ENCODE measurements at places on chromosomes 3 and 15.
A peak's percentile ranks its signal among the peaks of the same experiment; 100 is the strongest.

DNA sequence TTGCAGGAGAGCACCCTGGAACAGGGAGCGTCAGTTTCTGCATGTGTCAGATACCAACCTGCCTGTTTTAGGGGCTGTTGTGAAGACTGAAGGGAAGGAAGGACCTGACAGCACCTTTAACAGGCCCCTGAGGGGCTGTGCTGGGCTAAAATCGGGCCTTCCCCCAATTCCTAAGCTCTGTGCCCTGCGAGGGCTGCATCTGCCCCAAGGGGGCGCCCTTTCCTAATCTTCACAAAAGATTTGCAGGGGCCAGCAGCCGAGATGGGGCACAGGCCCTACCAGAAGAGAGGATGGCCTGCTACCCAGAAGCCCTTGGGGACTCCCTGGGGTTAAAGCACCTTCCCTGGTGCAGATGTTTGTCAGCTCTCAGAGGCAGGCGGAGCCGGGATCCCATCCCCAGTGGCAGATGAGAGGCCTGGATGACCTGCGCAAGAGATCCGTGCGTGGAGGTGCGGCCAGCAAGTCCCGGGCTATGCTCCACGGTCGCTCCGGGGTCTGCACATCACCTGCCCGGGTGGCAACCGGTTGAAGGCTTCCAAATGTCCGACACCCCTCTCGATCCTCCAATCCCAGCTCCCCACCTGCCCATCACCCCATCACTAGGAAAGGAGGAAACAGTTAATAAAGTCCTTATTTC is 53.6 kb downstream of the RHCG start:
- peak; percentile 27 for DNase-seq

- no peak for DNase-seq
These were observed 198.3 kb downstream of the ERC2 start for GRCh38 chr3:56269755-56270535.

GRCh38 chr15:40918799-40919392 is 10.2 kb upstream of the DLL4 start:
- no peak for DNase-seq

GRCh38 chr3:136404056-136404455 is 153.9 kb downstream of the PCCB start:
- DNase-seq: no peak

DNA sequence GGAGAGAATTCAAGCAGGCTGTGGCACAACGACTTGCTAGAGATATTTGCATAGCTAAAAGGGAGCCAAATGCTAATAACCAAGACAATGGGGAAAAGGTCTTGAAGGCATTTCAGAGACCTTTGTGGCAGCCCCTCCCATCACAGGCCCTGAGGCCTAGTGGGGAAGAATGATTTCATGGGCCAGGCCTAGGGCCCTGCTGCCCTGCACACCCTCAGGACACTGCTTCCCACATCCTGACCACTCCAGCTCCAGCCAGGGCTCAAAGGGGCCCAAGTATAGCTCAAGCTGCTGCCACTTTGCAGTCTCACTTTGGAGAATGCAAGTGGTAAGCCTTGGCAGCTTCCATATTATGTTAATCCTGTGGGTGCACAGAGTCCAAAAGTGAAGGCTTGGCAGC is 21.5 kb upstream of the PTPN23 start:
- DNase-seq: no peak

- no peak for DNase-seq
These were observed 866 bp upstream of the CD276 start for GRCh38 chr15:73683257-73683776.

DNA sequence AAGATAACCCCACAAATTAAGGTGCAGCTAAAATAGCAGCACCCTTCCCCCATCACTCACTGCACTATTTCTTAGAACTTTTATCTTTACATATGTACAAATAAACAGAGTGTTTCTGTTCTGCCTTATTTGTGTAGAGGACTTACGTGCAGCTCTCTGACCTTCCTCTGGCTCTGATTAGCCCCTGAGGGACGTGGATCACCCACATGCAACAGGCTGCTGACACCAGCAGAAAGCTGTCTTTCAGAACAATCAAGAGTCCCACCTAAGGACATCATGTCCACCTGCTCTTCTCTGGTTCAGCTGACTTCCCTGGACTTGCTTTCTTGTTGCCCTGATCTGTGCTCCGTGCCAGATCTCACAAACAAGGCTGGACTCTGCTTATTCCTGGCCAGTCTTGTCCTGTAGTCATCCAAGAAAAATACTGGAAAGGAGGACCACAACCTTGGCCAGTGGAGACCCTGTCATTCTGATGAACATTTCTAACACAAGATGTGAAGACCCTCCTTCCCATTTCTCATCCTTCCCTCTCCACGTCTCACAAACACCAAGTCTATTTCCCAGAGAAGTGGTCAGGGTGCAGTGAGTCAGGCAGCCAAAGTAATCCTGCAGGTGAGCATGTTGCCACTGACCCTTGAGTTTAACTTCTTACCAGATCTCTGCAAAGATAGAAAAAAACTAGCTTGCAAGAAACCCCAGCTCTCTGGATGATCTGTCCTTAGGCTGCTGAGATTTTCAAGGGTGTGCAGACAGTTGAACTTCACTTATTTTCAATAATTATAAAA is 243.6 kb upstream of the ICE2 start:
- DNase-seq: no peak

DNA sequence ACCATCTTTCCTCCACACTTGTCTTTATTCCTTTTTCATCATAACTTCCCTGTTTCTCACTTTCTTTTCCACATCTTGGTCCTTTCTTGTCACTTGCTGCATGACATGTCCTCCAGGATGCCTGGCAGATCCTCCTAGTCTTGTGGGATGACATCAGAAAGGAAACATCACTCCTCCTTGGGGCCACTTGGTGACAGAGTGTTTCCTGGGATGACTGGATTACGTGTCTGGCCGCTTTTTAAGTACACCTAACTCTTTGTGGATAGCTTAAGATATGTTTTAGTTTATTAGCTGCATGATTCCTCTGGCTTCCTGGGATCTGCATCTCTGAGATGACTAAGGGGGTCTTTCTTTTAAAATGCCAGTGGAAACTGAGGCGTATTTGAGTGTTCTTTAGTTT is 363.5 kb upstream of the FRG2C start:
- no peak for DNase-seq

GRCh38 chr3:187763850-187764648 is 18.8 kb upstream of the BCL6 start:
- no peak for DNase-seq

- DNase-seq: no peak
These were observed 192.9 kb downstream of the PLCL2 start for GRCh38 chr3:17077606-17078005.

DNA sequence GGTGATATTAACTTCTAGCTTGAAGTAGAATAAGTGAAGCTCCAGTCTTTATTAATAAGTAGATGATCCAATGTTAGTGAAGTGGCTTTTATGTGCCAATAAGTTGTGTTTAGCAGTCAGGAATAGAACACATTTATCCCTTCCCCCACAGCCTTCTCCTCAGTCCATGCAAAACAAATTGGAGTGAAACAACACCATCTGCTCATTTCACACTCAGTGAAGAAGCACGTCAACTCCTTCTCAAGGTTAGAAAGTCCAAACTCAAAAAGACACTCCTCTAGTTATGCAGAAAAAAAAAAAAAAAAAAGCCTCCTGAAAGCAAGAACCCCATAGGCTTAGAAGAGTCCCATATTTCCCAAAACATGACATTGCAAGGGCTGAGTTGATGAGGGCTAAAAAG is 18.0 kb upstream of the NEO1 start:
- no peak for DNase-seq

GRCh38 chr3:24400015-24400414 is 94.6 kb downstream of the THRB start:
- DNase-seq: no peak

GRCh38 chr3:138371070-138371965 is 22.9 kb downstream of the MRAS start:
- no peak for DNase-seq

DNA sequence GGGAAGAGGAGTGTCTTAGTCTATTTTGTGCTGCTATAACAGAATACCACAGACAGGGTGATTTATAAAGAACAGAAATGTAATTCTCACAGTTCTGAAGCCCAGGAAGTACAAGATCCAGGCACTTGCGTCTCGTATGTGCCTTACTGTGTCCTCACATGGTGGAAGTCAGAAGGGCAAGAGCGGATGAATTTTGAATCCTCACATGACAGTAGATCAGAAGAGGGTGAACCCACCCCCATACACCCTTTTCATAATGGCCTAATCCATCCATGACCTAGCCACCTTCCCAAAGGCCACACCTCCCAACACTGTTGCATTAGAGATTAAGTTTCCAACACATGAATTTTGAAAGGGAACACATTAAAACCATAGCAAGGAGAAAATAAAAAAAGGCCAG is 18.7 kb upstream of the ANXA2 start:
- DNase-seq: no peak

DNA sequence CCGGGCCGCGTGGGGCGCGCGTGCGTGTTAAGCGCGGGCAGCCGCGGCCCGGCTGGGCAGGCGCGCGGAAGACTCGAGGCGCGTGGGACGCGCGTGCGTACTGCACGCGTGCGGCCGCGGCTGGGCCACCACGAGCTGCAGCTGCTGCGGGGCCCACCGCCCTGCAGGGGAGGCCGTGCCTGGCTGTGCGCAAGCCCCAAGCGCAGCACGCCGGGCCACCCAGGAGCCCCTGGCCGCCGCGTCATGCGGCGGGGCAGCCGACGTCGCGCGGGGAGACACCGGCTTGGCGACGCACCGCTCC is 590 bp upstream of the TRIM71 start:
- DNase-seq: peak; percentile 3

GRCh38 chr3:114659109-114660061 is 365.6 kb downstream of the TIGIT start:
- DNase-seq: no peak
